A549 (cell line): ENCODE measurements at places on chromosomes 2 and 18. TPM values are rescaled to one million over a fixed set of nuclear protein-coding genes. Genes with fewer than 3 reads are reported as not detected.

The GATA6 gene
- polyA plus RNA-seq = 1.3 to 1.6 TPM (median 1.4 TPM) in 3 replicates

GRCh38 chr2:19128148-19128547 lies 230.3 kb downstream of the OSR1 start:
- no peak for DNase-seq

DNA sequence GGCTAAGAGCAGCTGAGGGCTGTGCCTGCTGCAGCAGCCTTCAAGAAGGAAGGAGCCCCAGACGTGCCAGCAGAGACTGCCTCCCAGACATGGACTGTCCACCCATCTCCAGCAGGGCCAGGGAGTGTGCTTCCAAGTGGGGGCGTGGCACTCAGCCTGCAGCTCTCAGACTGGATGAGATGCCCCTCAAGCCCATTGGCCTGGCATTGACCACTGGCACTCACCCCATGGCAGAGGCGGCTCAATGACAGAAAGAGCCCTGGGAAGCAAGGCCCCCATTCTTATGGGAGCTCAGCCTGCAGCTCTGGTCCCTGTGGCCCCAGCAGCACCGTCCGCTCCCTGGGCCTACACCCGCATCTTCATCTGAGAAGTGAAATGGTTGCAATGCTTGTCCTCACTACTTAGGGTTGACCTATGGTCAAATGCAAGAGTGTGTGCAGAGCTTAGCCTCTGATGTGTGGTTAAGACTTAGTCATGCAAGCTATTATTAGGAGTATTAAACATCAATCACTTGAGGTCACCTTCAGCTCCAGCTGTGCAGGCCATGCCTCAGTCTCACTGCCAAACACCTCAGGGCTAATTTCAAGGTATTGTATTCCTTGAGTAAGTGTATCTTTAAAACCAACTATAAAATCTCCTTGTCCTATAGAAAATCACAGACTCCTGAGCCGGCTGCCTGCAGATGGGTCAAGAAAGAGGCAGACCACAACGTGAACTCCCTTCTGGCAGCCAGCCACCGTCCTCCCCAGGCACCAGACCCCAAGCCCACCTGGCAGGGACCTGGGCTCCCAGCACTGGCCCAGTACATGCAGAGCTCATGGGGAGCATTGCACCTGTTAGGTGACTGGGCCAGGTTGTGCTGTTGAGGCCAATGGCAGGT lies 194.8 kb downstream of the NDUFA10 start:
- no peak for DNase-seq

GRCh38 chr2:45816272-45816671 lies 164.8 kb downstream of the PRKCE start:
- no peak for DNase-seq

- DNase-seq = no peak
These were observed 1.4 kb downstream of the TGIF1 start for GRCh38 chr18:3451183-3451988.

GRCh38 chr2:45614871-45615415 lies 3.9 kb upstream of the SRBD1 start:
- DNase-seq = no peak

- DNase-seq = no peak
These were observed 49.6 kb downstream of the ARHGAP25 start for GRCh38 chr2:68784188-68784587.
